ENCODE measurements at places on chromosomes 4 and X.

GRCh38 chr4:3439391-3439790 is 2.4 kb upstream of the HGFAC start:
- no peak for DNase-seq

GRCh38 chrX:30615229-30615628 is 37.7 kb upstream of the TASL start:
- DNase-seq, result no peak

DNA sequence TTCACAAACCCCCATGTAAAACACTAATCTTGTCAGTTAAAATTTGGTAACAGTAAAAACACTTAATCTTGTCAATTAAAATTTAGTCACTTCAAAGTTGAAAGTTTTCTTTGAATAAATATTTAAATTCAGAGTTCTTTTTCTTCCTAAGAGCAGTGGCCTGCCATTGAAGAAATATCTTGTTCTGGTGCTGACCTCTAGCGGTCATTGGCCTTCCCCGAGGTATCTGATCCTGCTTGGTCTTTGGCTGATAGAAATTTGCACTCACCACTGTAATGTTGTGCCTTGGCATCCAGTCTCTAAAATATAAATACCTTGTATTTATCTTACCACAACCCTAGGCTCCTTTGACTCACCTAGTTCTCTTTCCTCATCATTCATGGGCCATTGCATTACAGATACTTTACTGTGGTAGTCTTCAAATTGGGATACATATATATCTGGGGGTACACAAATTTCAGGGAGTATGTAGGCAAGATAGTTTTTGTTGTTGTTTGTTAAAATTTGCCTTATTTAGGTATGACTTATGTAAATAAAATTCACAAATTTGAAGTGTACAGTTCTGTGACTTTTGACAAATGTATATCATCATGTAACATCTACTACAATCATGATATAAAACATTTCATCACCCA is 6.7 kb upstream of the ART3 start:
- no peak for DNase-seq

DNA sequence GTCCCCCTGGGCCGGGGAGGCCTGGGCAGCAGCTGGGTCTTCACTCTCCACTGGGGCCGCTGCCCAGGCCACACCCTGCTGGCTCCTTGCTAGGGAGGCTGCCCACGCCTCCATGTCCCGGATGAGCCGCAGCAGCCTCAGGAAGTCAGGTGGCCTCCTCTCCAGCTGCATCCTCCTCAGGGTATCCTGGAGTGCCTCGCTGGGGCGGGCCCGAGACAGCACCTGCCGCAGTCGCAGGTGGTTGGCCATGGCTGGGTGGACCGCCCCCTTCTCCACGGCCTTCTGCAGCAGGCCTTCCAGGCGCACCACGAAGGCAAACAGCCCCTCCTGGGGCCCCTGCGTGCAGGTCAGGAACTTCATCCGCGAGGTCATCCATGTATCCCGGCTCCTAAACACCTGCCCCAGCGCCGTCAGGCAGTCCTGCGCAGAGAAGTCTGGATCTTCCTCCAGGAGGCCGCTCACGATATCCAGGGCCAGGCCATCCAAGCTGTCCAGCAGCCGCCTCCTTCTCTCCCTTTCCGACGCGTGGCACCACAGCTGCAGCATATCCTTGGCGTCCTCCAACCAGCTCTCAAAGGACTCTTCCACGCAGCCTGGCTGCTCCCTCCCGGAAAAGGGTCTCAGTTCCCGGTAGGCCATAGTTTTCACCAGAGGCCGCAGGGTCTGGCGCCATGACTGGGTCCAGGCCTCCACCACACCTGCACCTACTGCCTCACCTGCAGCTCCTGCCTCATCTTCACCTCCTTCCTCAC is 2.1 kb downstream of the PNMA6F start:
- no peak for DNase-seq

DNA sequence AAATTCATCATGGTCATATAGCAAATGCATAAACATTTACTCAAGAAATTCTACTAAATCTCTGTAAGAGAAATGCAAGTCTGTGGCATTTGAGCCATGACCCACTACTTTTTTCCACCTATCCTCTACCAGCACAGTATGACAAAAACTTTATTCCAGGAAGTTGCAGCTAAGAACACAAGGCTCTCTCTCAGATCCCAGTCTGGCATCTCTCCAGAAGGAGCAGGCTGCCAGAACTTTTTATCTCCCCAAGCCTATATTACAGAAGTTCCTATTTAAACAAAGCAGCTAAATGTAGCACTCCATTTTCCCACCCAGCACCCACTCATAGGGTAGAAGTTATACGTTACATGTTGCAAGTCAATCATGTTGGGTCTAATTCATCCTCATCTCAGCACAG is 49.3 kb upstream of the EPGN start:
- no peak for DNase-seq

DNA sequence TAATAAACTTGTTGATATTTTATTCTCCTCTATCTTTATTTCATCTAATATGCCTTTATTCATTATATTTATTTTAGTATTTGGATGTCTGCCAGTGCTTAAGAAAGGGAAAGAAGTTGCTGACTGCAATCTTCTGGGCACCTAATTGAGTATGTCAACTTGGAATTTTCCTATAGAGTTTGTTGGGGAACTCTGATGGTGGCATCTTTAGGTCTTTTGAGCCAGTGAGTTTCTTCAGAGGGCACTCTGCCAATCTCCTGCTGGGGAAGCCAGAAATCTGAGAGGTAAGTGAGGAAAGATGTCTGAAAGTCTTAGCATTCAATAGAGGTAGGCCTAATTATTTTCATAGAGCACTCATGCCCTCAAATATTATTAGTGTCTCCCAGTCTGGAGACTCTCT is 475.0 kb downstream of the GABRG1 start:
- DNase-seq, result no peak

DNA sequence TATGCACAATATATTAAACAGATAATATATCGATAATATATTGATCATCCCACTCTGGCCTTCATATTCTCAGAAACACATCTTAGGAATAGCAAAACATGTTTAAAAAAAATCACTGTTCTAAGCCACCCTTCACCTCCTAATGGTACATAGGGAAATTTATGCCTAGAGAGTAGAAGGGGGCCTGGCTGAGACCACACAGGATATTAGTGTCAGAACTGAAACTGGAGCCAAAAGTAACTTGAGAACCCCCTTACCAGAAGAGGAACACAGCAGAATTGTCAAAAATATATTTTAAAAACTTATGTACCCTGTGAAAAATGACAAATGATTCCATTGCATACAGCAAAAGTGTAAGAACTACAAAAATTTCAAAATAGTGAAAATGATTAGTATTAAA is 173.1 kb downstream of the VSIG4 start:
- no peak for DNase-seq

DNA sequence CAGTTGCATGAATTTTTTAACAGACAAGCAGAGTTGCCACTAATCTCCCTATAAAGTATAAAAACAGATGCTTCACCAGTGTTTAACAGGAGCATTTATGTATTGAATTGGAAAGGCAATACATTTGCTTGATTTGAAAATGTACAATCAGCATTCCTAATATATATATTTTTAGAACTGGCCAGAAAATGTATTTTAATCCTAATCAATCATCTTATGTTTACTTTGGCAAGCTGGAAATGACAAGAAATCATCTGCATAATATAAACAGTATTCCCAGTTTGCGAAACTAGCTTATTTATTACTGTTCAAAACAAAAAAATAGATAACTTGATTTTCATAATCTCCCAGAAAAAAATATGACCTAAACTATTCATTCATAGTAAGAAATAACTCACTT is 123.9 kb downstream of the TBCK start:
- no peak for DNase-seq

- no peak for DNase-seq
These were observed 404.2 kb downstream of the KCNIP4 start for GRCh38 chr4:21544415-21544814.

GRCh38 chrX:153777261-153778090 is 3.4 kb upstream of the SRPK3 start:
- no peak for DNase-seq

DNA sequence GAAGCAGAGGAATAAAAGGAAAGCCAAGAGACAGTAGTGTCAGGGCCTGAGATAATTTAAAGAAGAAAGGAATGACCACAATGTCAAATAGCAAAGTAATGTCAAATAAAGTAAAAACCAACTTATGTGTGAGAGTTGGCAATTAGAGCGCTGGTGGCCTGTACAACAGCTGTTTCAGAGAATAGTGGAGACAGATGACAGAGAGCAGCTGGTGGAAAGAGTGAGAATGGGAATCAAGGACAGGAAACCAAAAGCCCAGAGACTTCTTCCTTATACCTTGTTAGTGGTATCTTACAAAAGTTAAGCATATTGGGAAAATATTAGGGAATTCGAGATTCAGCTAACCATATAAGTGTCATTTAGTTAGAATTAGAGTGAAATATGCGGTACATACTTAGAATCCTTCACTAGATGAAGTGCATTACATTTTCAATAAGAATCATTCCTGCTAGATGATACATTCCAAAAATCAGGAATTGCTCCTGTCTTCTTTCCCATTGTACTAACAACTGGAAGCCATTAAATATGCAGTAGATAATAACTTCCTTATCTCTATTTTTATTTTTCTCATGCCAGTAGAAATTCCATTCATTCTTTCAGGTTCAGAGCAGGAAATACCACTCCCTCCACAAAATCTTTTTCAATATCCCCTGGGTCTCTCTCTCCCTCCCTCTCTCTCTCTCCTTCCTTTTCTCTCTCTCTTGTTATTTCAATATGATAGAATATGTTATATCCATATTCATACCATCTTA is 525.4 kb downstream of the CENPC start:
- no peak for DNase-seq

DNA sequence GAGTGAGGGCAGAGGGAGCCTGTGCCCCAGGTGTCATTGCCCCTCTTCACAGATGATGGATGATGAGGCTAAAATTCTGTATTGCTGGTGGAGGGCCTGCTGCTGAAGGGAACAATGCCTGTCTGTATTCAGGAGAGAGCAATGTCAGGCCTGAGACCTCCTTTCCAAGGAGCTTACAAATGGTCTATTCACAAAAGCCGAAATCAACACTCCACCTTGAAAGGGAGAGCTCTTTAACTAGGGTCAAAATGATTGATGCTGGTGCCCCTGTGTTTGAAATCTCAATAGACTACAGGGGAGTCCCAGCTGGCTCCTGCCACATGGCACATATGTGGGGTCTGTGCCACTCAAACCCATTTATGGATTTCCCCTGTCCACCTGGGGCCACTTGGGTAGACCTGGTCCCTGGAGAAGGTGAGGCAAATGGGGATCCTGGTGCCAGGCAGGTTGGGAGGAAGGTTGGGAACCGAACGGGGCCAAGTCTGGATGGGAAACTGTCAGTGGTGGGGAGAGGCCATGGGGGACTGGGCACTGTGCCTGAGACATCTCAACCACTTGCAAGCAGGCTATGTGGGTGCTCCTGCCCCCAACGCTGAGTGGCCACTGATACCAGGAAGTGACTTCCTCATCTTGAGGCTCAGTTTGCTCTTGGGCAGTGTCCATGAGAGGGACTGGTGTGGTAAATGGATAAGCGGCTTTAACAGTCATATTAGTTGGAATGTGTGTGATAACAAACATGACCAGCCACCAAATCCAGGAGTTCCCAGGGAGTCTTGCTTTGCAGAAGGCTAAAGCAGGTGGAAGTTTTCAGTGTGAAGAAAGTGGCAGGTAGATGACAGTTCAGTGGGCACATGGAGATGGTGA is 223.8 kb upstream of the PSAPL1 start:
- no peak for DNase-seq

- DNase-seq, result no peak
These were observed 17.7 kb upstream of the AP1AR start for GRCh38 chr4:112213856-112214255.

- no peak for DNase-seq
These were observed 22.0 kb downstream of the DHRSX start for GRCh38 chrX:2478546-2479419.

DNA sequence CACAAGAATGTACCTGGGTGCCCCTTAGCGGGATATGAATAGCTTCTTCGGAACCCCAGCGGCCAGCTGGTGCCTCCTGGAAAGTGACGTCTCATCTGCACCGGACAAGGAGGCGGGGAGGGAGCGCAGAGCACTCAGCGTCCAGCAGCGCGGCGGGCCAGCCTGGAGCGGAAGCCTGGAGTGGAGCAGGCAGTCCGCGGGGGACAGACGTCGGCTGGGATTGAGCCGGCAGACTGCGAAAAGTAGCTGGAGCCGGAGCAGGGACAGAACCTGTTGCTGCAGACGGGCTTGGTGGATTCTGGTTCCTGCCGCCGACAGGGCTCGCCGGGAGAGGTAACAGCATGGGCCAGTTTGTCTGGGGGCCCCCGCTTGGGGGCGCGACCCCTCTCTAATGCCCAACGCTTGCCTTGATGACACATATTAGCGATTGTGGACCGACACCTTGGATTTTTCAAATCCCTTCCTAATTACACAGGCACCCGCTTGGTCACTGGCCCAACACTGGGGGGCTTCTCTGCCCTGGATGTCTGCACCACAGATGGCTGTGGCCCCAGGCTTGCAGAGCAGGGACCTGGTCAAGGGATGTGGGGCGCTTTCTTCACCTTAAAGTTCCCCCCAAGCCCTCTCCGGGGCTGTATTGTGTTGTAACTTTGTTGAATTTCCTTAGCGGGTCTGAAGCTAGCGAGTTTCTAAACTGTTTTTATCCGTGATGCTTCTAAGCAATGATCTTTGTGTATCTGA is at the start of gene NPFFR2:
TSS of gene NPFFR2 (plus strand) at position 133 of the 741 bp plus-strand sequence. CDS start 96,592 bp downstream, outside the sequence.
- DNase-seq, result no peak

DNA sequence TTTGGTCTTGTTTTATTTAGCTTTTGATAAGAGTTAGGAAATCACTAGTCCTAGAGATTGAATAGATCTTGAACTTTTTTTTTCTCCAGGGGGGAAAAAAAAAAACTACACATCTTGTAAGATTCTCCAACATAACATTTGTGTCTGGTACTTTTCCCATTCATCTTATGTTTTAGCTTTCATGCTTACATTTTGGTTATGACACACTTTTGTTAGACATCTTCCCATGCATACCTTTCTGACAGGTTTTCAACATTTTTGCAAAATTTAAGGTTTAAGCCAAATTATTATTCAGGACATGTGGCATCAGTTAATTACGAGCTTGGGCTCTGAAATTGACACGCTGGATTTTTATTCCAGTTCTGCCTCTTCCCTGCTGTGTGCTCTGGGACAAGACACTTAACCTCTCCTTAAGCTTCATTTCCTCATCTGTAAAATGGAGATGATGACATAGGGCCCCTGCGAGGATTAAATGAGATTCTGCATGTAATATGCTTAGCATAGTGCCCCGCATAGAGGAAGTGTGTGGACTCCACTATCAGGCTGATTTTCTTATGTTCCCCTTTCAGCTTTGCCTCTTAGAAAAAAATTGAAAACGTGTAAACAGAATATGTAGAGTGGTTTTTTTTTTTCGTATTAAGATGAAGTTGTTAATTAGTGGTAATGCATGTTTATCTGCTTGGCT is 5.3 kb downstream of the KIT start:
- DNase-seq, result no peak

- DNase-seq, result no peak
These were observed 463.5 kb upstream of the FAM241A start for GRCh38 chr4:111681751-111682150.

DNA sequence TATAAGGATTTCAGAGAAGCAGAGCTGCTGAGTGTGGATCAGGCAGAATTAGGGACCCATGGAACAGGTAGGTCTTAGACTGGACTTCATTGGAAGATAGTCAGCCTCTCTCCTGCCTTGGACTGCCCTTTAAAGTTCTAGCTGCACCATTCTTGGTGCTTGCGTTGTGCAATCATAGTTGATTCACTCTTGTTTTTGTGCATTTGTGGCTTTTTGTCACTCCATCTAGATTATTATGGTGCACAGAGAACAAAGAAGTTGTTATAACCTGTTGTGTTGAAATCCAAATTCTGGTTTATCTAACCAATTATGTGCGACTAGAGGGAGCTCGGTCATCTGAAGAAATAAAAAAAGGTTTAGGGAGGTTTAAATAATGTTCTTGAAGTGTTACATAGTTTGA is 59.3 kb downstream of the JADE1 start:
- no peak for DNase-seq
